ENCODE measurements at places on chromosomes 3 and 15.

DNA sequence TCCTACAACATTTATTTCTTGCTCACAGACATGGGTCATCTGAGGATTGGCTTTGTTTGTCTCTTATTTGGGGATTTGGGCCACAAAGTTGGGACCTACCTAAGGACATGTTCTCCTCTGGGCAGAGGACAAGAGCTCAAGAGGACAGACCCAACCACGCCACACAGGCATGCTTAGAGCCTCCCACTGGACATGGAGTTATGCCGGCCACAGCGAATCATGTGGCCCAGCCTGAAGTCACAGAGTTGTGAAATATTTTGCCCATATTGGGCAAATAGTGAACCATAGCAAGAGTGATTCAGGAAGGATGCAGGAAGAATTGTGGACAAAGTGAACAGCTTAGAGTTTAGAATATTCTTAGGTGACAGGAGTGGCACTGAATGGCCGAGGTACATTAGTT, 9.9 kb downstream of the TRAK1 start:
- peak; percentile 37 for DNase-seq

DNA sequence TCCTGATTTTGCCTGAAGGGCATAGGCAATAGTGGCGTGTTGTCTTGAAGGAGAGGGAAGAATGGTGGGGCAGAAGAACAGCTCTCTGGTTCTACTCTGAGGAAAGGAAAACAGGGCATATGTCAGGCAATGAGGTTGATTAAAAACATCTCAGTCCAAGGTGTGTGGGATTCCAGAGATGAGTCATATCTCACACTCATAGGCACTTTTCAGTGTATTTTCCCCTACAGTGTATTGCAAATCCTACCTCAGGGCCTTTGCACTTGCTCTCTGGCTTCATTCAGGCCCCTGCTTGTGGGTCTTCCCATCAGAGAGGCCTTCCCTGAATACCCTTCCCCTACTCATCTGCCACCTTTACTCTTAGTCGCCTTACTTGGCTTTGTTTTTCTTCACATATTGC, 107.8 kb downstream of the SLCO3A1 start:
- DNase-seq = no peak

DNA sequence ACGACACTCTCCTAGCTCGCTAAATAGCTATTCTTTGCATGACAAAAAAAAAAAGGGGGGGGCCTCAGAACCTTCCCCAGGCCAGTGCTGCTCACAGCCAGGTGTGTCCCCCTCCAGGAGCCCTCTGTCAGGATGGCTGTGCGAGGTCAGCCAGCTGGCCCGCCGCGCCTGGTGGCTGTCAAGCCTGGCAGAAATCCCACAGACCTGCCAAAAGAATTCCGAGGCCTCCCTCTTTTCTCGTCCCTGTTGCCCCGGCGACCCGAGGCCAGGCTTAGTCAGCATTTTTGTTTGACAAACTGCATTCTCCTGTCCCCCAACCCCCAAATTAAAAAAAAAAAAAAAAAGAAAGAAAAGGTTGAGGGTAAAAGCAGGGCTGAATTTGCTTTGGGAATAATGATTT, 61.9 kb downstream of the TM4SF4 start:
- DNase-seq = peak; percentile 81

DNA sequence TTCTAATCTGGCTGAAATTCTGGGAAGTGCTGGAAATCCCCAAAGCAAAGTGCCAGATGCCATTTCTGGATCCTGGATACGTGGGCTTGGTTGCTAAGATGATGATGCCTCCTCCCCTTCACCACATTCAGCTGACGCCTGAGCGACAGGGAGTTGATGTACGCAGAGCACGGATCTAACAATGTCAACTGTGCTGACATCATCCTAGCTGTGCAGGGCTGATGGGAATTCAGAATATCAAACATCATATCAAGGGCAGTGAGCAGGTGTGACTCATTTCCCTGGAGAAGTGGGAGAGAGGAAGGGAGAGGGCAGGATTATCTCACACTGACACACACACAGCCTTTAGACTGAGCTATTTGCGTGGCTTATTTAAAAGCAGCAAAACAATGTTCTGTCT, 92.6 kb upstream of the ZBTB20 start:
- DNase-seq = peak; percentile 87

DNA sequence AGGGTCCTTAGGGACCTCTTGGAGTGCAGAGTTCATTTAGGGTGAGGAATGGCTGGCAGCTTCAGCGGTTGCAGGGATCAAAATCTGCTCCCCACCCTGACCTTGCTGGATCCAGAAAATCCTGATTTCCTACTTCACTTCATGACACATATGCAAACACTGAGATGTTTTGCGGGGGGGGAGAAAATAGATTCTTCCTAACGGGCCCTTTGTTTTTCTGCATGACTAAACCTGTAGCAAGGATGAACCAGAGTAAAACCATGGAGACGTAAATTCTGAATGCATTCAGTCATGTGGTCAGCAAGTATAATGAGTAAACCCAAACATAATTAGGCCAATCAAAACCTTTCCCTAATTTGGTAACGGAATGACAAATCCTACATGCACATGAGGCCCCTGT, 20.0 kb upstream of the RBP1 start:
- DNase-seq = no peak

GRCh38 chr3:13174011-13174802, 101.0 kb upstream of the IQSEC1 start:
- DNase-seq = no peak

DNA sequence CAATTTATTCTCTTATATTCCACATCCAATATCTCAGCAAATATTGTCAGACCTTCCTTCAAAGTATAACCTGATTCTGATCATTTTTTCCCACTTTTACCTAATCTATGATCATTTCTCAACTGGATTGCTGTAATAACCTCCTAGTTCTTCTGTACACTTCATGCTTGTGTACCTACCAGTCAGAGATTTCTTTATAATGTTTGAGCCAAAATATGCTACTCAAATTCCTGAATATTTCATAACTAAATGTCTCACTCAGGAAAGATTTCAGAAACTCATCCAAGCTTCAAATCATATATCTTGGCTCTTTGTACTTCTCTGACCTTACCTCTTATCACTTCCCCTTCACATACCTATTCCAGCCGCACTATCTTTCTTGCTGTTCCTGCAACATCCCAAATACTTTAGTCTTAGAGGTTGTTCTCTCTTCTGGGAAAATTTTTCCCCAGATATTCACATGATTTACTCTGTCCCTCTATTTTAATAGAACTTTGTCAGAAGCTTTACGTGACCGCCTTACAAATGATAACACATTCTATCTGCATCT, 20.0 kb downstream of the BCHE start:
- no peak for DNase-seq

Measured in heart left ventricle (tissue), 16 donors.